ENCODE measurements at places on chromosomes 13 and 19.
A peak's percentile ranks its signal among the peaks of the same experiment; 100 is the strongest.

GRCh38 chr19:39328046-39328705 lies 7.5 kb upstream of the LRFN1 start:
- DNase-seq, result peak; percentile 55

- no peak for DNase-seq
Observed at GRCh38 chr19:2970201-2970835, 7.0 kb upstream of the TLE6 start.

- no peak for DNase-seq
Observed at GRCh38 chr19:29882719-29883105, 59.3 kb upstream of the URI1 start.

DNA sequence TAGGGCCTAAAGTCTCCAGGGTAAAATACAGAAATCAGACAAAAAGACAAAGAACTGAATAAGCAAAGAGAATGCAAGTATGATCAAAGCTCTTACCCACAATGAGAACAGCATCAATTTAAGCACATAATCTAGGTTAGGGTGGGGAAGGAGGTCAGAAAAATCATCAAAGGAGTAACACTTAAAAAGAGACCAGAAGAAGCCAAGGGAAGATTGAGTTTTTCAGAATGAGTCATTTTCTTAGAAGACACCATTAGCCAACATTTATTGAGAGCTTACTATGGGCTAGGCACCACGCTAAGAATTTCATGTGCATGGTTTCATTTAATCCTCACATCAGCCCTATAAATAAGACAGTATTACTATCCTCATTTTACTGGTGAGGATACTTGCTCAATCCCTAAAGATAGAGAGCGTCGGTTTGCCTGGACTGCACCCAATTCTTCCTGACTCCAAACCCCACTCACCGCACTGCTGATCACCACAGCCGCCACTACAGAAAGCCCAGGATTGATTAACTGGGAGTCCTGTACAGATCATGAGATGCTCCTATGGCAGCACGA lies 1.7 kb upstream of the SHISA2 start:
- DNase-seq, result no peak

- DNase-seq, result no peak
Observed at GRCh38 chr13:36903925-36904595, 16.0 kb downstream of the SMAD9 start.
